Stimulated activated CD4-positive, alpha-beta T cell treated with anti-CD3 and anti-CD28 coated beads, Interleukin-1b, Interleukin-23, amount 100 ng/mL, for 4 hours (primary cell): ENCODE measurements at places on chromosomes 7 and 10.

DNA sequence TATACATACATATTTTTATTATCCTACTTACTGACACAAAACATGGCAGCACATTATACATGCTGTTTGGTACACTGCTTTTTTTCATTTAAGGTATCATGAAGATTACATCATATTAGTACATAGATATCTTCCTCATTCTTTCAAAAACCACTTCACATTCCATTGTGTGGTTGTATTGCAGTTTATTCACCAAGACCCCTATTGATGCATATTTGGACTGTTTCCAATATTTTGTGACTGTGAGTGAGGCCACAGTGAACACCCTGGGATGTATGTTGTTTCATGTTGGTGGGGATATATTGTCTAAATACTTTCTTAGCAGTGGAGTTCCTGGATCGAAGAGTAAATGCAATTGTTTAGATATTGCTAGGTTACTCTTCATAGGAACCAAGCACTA lies 39.0 kb downstream of the TFAM start:
- DNase-seq = no peak

DNA sequence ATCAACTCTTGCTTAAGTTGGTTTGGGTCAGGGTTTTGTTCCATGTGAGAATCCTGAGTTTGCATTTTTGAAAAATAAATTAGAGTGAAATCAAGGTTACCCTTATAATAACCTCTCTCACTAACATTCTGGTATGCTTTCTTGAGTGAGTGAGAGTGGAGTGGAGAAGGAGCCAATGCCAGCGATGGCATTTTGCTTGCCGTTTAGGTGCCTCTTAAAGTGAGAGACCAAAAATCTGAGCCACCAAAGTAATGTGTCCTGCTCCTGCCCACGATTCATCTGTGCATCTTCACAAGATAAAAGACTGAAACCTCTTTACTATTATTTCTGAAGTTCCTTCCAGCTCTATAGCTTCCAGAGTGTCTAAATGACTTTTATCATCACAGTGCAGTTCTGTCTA lies 23.4 kb upstream of the XPNPEP1 start:
- no peak for DNase-seq

DNA sequence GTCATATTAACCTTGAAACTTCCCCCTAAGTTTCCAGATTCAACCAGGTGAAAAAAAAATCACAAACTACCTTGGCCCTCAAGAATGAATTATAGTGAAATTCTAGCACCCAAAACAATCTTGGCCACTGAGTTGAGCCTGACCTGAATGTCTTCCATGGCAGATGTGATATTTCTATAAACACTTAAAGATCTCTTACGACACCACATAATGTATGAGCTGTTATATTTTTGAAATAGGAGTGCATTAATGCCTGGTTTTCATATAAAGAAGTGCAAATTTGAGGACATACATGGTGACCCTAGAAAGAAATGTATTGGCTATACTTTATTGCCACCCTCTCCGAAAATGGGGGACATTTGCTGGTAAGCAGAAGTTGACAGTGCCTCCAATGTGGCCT lies 584.1 kb upstream of the KCND2 start:
- DNase-seq = no peak

DNA sequence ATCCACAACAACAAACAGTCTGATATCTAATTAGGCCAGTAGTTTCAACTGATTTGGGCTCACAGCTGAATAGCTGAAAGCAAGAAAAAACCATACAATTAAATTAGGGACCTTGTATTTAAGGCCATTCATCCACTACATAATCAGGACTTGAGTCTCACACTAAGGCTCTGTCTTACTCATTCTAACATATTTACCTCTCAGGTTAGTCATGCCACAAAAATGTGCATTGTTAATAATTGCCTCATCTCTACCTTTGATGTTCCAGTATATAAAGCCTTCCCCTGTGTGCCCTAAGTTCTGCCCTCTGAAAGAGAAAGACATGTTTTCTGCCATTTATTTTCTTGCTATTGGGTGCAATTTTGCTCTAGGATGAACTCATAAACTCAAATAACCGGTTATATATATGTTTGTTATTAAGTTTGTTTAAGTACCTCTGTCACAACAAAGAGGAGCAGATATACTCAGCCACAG lies 5.3 kb upstream of the C1GALT1 start:
- no peak for DNase-seq

GRCh38 chr10:67079126-67079525 lies 153.3 kb downstream of the LRRTM3 start:
- no peak for DNase-seq

- no peak for DNase-seq
These were observed 190.0 kb downstream of the CFTR start for GRCh38 chr7:117669818-117670217.
